ENCODE measurements at places on chromosomes 2 and 18. TPM values are rescaled to one million over a fixed set of nuclear protein-coding genes. Genes with fewer than 3 reads are reported as not detected.
A peak's percentile ranks its signal among the peaks of the same experiment; 100 is the strongest.

DNA sequence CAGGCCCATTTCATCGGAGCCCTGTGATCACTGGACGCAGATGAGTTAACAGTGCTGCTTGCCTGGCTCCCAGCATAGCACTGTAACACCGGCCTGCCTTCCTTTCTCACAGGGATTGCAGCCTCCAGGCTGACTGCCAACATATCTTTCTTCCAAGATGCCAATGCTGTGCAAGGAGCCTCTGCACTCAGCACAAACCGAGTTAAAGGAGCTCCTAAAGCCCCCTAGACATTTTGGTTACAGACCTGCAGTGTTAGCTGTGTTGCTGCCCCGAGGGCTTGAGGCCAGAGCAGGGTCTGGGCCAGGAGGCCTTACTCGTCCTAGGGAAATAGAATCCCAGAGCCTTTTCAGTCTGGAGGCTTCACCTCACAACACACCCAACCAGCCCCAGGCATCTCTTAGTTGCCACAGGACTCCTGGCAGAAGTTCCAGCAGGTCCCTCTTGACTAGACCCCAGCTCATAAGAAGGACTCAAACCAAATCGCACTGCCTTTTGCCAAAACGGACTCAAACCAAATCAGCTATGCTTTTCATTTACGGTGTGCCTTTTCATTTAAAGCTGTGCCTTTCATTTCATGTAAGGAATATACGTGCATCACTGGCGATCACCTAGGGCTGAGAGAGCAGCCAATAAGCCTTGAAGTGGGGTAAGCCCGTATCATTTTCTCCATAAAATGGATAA lies 58.4 kb upstream of the EML4 start:
- H3K4me3 ChIP-seq = no peak overlapping the region
- H3K4me1 ChIP-seq = peaks cover 9% of the 10 kb centered on the region
- H3K27ac ChIP-seq = no peak overlapping the region
- H3K36me3 ChIP-seq = no peaks in the 10 kb centered on the region
- DNase-seq = no peak
- H3K27me3 ChIP-seq = no peaks in the 10 kb centered on the region

DNA sequence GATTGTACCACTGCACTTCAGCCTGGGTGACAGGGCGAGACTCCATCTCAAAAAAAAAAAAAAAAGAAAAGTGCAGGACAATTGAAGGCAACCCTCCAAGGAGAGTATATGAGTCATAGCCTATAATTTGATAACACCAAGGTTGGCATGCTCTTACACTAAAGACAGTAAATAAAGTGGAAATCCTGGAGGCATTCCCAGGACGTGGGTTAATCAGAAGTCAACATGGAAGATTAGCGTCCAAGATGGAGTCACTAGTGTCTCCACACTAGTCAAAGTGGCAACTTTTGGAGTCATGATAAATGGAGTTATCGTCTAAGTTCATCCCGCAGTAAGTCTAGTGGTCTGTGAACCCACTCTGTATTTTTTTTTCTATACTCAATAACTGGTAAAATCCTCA lies 21.2 kb upstream of the UGGT1 start:
- H3K27ac ChIP-seq = no peak overlapping the region
- no peaks in the 10 kb centered on the region for H3K36me3 ChIP-seq
- H3K4me3 ChIP-seq = no peak overlapping the region
- no peaks in the 10 kb centered on the region for H3K27me3 ChIP-seq

GRCh38 chr2:236402033-236402790 lies 138.0 kb upstream of the ASB18 start:
- no peaks in the 10 kb centered on the region for H3K27me3 ChIP-seq
- H3K4me3 ChIP-seq = no peak overlapping the region
- no peak for DNase-seq
- H3K4me1 ChIP-seq = no peaks in the 10 kb centered on the region
- no peaks in the 10 kb centered on the region for H3K36me3 ChIP-seq

- H3K27ac ChIP-seq = peak within 1 kb of the TSS; percentile 55
- H3K4me3 ChIP-seq = peak within 1 kb of the TSS; percentile 55
- peak; percentile 27 for DNase-seq
- peaks cover 7% of the 10 kb centered on the region for H3K4me1 ChIP-seq
- no peaks in the 10 kb centered on the region for H3K36me3 ChIP-seq
These were observed at the start of gene ERBB4 for GRCh38 chr2:212538305-212539071. Gene ERBB4 (minus strand): TSS chr2:212538802. CDS start chr2:212538530, 272 bp downstream.

DNA sequence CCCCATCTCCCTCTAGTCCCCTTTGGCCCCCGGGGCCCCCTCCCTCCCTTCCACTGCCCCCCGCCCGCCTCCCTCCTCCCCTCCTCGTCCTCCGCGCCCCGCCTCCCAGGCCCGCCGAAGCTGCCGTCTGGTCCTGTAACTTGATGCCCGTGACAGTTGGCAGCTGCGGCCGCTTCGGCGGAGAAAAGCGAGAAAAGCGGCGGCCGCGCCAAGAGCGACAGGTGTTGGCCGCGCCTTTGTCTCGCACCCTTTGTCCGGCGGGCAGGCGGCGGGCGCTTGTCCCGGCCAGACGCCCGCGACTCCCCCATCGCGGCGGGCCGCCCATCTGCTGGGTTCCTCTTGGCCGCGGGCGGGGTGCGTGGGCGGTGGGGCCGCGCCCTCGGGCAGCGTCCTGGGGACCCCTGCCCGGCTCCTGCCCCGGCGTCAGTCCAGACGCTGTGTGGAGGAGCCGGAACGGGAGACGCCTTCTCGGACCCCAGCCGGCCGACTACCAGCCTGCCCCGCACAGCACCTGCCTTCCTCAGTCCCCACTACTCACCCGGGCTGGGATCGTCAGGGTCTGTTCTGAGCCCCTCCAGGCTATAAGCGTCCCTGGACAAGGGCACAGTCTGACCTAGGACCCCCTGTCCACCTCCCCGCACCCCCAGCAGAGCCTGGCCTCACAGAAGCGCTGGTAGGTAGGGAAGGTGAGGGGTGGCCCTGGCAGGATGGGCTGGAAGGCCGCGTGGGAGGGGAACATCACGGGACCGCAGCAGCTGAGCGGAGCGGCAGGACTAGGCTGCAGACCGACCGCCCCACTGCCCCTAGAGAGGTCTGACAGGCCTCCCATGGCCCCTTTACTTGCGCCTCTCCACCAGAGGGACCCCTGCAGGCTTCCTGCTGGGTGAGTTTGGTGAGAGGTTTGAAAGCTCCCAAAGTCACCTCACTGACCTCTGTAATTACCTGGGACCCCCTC lies 1.2 kb upstream of the HES6 start:
- peak; percentile 76 for DNase-seq
- H3K4me1 ChIP-seq = peaks cover 29% of the 10 kb centered on the region
- peak overlapping the region; percentile 68 for H3K4me3 ChIP-seq

DNA sequence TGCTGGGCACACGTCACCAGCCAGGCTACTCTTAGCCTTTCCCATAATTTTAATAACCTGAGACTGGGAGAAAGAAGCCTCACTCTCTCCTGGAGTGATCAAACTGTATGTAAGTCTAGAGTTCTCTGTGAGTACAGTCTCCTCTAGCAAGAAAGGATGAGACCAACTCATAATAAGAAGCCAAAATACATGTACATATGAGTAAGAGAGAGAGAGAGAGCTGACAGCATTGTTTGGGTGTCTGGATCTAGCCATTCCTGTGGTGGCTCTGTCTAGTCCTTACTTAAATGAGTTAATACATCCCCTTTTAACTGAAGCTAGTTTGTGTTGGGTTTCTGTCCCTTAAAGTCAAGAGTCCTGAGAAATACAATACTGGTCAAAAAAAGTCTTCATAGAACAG lies 26.0 kb upstream of the ANXA4 start:
- H3K27ac ChIP-seq = no peak overlapping the region
- H3K4me3 ChIP-seq = no peak overlapping the region
- no peaks in the 10 kb centered on the region for H3K27me3 ChIP-seq
- peaks cover 4% of the 10 kb centered on the region for H3K4me1 ChIP-seq
- DNase-seq = no peak

DNA sequence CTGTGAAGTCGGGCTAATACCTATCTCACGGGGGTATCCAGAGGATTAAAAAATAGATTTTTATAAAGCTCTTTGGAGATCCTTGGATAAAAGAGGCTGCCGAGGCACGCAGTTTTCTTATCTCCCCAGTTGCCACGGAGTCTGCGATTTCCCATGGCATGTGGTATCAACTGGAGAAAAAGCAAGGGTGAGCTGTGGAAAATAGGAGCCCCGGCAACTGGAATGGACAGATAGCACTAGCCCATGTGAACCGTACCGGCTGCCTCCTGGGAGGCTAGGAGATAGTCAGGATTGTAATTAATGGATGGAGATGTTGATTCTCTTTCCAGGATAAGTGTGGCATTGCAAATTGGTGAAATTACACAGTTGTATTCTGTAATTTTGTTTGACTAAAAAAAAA lies 407.6 kb upstream of the KCNH7 start:
- no peak for DNase-seq
- no peaks in the 10 kb centered on the region for H3K4me1 ChIP-seq
- H3K4me3 ChIP-seq = no peak overlapping the region
- no peaks in the 10 kb centered on the region for H3K36me3 ChIP-seq
- H3K27ac ChIP-seq = no peak overlapping the region
- no peaks in the 10 kb centered on the region for H3K27me3 ChIP-seq

DNA sequence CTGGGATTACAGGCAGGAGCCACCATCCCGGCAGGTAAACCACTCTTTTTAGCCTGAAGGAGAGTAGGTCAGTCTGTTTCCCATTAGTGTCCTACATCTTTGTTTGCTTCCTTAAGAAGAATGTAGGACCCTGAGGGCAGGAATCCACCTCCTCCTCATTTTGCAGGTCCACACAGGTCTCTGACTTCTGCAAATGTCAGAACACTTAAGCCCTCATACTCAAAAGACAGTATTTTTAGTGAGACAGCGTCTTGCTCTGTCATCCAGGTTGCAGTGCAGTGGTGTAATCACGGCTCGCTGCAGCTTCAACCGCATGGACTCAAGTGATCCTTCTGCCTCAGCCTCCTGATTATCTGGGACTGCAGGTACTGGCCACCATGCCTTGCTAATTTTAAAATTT lies 9.3 kb downstream of the PSTPIP2 start:
- no peaks in the 10 kb centered on the region for H3K4me1 ChIP-seq
- H3K36me3 ChIP-seq = no peaks in the 10 kb centered on the region
- no peak for DNase-seq
- H3K27me3 ChIP-seq = no peaks in the 10 kb centered on the region
- no peak overlapping the region for H3K4me3 ChIP-seq

DNA sequence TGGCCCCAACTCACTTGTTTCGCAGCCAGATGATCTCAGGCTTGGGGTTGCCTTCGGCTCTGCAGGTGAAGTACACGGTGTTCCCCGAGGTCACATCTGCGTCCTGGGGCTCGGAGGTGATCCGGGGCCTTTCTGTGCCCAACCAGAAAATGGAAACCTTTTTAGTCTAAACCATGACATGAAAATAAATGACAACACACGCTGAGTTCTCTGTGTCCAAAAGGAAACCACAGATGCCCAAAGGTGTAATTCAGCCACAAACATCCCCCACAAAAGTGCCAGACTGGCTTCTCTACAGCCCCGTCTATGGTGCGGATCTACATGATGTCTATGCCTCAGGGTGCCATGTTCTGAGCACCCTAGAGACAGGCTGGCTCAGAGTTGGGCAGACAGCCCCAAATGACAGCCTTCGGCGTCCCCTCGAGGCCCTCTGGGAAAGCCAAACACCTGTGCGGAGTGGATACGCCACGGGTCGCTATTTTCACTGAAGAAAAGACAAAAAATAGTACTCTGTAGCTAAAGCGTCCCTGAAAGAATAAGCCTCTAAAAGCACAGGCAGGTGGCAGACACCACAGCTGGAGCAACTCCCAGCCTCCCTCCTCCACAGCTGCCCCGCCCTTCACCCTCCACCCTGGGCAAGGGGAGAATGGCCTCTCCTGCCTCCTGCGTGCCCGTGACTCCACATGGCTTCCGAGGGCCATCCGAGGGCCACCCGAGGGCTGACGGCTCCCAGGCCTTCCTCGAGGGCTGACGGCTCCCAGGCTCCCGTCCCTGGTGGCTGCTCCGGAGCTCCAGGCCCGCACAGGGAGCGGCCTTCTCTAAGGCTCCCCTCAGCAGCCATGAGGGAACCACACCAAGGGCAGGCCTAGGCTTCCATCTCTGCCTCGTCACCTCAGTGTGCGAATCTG lies 67.1 kb downstream of the PXDN start:
- no peak for DNase-seq
- H3K27ac ChIP-seq = no peak overlapping the region
- H3K36me3 ChIP-seq = peaks cover 29% of the 10 kb centered on the region
- H3K27me3 ChIP-seq = no peaks in the 10 kb centered on the region

DNA sequence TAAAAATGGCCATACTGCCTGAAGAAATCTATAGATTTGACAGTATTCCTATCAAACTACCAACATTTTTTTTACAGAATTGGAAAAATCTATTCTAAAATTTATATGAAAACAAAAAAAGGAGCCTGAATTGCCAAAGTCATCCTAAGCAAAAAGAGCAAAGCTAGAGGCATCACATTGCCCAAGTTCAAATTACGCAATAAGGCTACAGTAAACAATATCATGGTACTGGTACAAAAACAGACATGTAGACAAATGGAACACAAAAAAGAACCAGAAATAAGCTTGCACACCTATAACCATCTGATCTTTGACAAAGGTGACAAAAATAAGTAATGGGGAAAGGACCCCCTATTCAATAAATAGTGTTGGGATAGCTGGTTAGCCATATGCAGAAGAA lies 50.2 kb upstream of the THSD7B start:
- H3K27me3 ChIP-seq = no peaks in the 10 kb centered on the region
- H3K36me3 ChIP-seq = no peaks in the 10 kb centered on the region
- no peak overlapping the region for H3K4me3 ChIP-seq
- no peak overlapping the region for H3K27ac ChIP-seq
- no peak for DNase-seq
- H3K4me1 ChIP-seq = no peaks in the 10 kb centered on the region

GRCh38 chr18:9029131-9029530 lies 73.4 kb upstream of the NDUFV2 start:
- DNase-seq = no peak
- no peaks in the 10 kb centered on the region for H3K27me3 ChIP-seq
- H3K4me1 ChIP-seq = no peaks in the 10 kb centered on the region
- no peak overlapping the region for H3K4me3 ChIP-seq
- H3K36me3 ChIP-seq = no peaks in the 10 kb centered on the region
- H3K27ac ChIP-seq = no peak overlapping the region

DNA sequence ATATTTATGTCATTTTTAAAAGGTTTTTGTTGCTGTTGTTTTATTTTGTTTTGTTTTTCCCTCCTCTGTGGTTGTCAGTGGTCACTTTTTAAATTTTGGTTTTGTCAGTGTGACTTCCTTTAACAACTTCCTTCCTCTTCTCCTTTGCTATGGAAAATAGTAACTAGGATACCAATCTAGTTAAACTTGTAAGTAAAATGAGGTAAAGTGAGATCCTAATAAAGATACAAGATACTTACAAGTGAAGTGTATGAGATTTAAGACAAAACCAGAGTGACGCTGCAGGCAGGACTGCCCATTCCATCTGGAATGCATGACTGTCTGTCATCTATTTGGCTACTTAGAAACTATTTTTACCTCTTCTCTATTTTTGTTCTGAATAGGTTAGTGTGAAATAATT lies 30.6 kb upstream of the CREB1 start:
- H3K4me1 ChIP-seq = peaks cover 35% of the 10 kb centered on the region
- H3K36me3 ChIP-seq = no peaks in the 10 kb centered on the region
- no peaks in the 10 kb centered on the region for H3K27me3 ChIP-seq
- H3K4me3 ChIP-seq = no peak overlapping the region
- H3K27ac ChIP-seq = peak overlapping the region; percentile 76

The FSHR gene
- total RNA-seq = 0.21 TPM

The UGT1A3 gene
- not detected for total RNA-seq

The TMEM247 gene
- total RNA-seq = not detected

The SCLY gene
- total RNA-seq = 14.5 TPM

Measured in heart right ventricle (tissue), 16 donors.